Activated CD8-positive, alpha-beta memory T cell treated with anti-CD3 and anti-CD28 coated beads, Interleukin-2, amount 10 ng/mL, durations not matched to agents 7 days and 5 days (primary cell): ENCODE measurements at places on chromosomes 2 and 18.

GRCh38 chr2:140643761-140644187 lies 1487.0 kb downstream of the LRP1B start:
- no peaks in the 10 kb centered on the region for H3K27me3 ChIP-seq
- H3K36me3 ChIP-seq, result no peaks in the 10 kb centered on the region
- H3K4me3 ChIP-seq, result no peak overlapping the region
- no peak overlapping the region for H3K27ac ChIP-seq

GRCh38 chr2:203594541-203594940 lies 59.4 kb upstream of the RAPH1 start:
- no peak overlapping the region for H3K4me3 ChIP-seq
- DNase-seq, result no peak
- H3K27ac ChIP-seq, result no peak overlapping the region
- peaks cover 1% of the 10 kb centered on the region for H3K36me3 ChIP-seq

DNA sequence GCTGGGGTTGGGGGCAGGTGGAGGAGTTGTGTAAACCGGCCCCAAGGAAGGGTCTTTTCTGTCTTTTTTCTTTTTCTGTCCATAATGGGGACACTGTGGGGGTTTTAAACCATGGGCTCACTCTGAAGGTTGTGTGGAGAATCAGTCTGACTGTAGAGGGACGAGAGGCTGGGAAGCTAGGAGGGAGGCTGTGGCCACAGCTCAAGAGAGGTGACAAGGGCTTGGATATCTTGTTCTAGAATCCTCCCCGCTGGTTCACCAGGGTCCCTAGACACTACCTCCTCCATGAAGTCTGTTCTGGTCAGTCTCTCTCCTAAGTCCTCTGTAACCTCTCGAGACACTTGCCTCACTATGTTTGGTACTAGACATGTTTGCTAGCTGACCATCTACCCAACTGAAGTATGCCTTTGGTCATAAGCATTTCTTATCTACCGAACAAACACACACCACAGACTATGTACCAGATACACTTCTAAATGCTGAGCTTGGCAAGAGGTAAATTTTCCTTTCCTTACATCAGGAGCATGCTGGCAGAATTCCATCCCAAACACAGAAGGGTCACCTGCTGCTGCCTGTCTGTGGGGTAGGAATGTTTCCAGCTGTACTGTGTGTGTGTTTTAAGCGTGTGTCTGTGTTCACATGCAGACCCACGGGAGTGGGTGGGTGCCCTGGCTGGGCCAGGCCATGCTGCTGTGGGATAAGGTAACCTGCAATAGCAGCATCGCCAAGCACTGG lies 69.6 kb upstream of the MGAT4A start:
- DNase-seq, result no peak
- peaks cover 2% of the 10 kb centered on the region for H3K4me1 ChIP-seq
- no peaks in the 10 kb centered on the region for H3K27me3 ChIP-seq
- no peaks in the 10 kb centered on the region for H3K36me3 ChIP-seq
- H3K4me3 ChIP-seq, result no peak overlapping the region
- no peak overlapping the region for H3K27ac ChIP-seq

DNA sequence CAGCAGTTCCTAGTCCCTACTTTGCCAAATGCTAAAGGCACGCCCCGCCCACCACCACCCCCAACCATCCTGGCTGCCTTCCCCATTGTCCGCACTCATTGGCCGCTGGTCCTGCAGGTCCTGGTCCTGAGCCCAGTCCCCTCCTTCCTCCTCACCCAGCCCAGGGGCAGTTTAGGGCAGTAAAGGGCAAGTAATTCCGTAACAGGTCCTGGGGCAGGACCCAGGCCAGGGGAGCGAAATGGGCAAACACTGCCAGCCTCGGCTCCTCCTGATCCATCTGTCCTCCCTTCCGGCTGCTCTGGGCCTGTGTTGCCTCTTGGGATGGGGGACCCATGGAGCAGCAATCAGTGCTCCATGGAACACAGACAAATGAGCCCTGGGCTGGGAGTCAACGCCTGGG lies 6.1 kb downstream of the ADCY3 start:
- H3K36me3 ChIP-seq, result peaks cover 48% of the 10 kb centered on the region
- no peaks in the 10 kb centered on the region for H3K27me3 ChIP-seq
- no peak overlapping the region for H3K27ac ChIP-seq
- no peak for DNase-seq

- no peak overlapping the region for H3K27ac ChIP-seq
- no peaks in the 10 kb centered on the region for H3K4me1 ChIP-seq
- no peaks in the 10 kb centered on the region for H3K36me3 ChIP-seq
- no peak overlapping the region for H3K4me3 ChIP-seq
Measured at GRCh38 chr18:36456622-36457021, 159.1 kb downstream of the FHOD3 start.

- H3K36me3 ChIP-seq, result peaks cover 37% of the 10 kb centered on the region
- peak overlapping the region; percentile 100 for H3K27ac ChIP-seq
- peak overlapping the region; percentile 87 for H3K4me3 ChIP-seq
- H3K4me1 ChIP-seq, result peaks cover 48% of the 10 kb centered on the region
Measured at GRCh38 chr2:231464576-231465540, 574 bp upstream of the NCL start.

DNA sequence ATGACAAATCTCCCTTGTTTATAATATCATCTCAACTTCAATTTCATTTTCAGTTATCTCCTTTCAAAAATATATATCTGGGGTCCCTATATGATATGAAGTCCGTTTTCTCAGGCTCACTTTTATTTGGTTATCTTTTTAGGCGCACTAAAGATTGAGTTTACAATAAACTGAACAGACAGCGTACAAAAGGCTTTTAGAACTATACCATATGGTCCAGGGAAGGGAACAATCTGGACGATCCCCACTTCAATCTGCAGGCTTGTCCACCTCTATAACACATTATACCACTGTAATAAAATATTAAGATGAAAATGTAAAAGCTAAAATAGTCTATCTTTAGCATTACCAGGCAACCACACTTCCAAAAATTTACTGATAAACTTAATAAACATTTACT lies 289.9 kb downstream of the ZEB2 start:
- no peaks in the 10 kb centered on the region for H3K27me3 ChIP-seq
- no peak for DNase-seq
- H3K27ac ChIP-seq, result peak overlapping the region; percentile 60
- H3K4me3 ChIP-seq, result no peak overlapping the region

- no peaks in the 10 kb centered on the region for H3K36me3 ChIP-seq
- no peak overlapping the region for H3K27ac ChIP-seq
- H3K4me3 ChIP-seq, result no peak overlapping the region
- H3K4me1 ChIP-seq, result no peaks in the 10 kb centered on the region
- H3K27me3 ChIP-seq, result no peaks in the 10 kb centered on the region
Measured at GRCh38 chr2:10524851-10525572, 76.9 kb upstream of the ODC1 start.

GRCh38 chr2:25480561-25480960 lies 138.8 kb upstream of the DNMT3A start:
- H3K4me3 ChIP-seq, result no peak overlapping the region
- no peak for DNase-seq
- H3K36me3 ChIP-seq, result peaks cover 11% of the 10 kb centered on the region

DNA sequence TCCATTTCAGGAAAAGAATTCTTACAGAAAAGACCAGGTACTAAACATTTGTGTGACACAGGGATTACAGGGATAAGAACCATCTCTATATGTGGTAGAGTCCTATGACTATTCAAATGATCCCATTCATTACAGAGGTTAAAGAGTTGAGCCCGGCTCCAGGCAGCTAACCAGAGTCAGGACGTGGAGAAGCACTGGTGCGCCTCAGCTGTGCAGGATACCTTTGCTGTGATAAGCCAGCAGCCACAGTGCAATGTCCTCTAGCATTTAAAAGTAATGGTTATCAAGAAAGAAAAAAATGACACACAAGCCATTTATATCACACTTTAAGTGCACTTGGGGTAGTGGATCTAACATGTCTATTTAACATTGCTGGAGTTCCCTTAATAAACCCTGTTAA lies 17.3 kb downstream of the BUB1 start:
- H3K4me3 ChIP-seq, result no peak overlapping the region
- H3K27me3 ChIP-seq, result no peaks in the 10 kb centered on the region
- DNase-seq, result no peak
- H3K36me3 ChIP-seq, result peaks cover 75% of the 10 kb centered on the region
- H3K27ac ChIP-seq, result no peak overlapping the region
